Left lobe of liver (tissue), 2 donors: ENCODE measurements at places on chromosomes 11 and 22. TPM values are rescaled to one million over a fixed set of nuclear protein-coding genes. Genes with fewer than 3 reads are reported as not detected.

The NRXN2 gene
- total RNA-seq: 0.98 TPM

The OR5B21 gene
- total RNA-seq: not detected

The CDC42BPG gene
- 1.2 TPM for total RNA-seq

The PAMR1 gene
- total RNA-seq: 1.8 TPM

GRCh38 chr22:48096411-48096810 lies 1334.0 kb downstream of the TBC1D22A start:
- DNase-seq: no peak

- no peak for DNase-seq
These were observed 1.8 kb upstream of the OR10A5 start for GRCh38 chr11:6843670-6844069.

DNA sequence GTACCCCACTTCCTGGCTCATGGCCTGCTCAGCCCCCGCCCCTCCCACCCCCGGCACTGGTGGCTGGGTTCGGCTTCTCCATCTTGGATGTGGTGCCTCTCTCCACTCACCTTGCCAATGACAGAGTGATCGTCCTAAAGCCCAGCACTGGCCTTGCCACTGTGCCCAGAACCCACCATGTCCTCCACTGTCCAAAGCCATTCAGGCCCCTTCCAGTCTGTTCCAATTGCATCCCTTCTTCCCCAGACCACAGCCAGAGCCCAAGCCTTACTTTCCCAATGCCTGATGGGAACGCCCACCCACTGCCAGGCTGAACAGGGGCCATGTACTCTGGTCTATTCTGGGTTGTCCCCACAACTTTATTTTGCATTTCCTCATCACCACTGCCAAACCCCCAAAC lies 625.8 kb upstream of the B3GAT1 start:
- DNase-seq: no peak

DNA sequence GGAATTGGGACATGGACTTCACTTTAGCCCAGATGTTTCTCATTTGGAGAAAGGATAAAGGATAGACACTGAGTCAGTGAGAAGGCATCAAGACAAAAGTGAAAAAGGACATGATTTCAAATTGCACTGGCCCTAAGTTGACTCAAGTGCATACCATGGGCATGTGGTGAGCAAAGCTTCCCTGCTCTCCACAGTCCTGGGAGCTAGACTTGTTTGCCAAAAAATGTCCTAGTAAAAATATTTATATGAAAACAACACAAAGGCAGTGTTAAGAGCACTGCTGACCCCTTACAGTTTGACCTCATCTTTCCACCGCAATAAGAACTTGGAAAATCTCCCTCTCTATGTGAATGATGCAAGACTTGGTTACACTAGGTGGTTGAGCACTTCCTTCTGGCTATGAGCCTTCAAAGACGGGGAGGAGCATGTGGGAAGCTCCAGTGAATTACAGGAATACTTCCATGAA lies 46.5 kb upstream of the FIBIN start:
- DNase-seq: no peak

GRCh38 chr11:132853886-132854285 lies 678.4 kb downstream of the OPCML start:
- no peak for DNase-seq

DNA sequence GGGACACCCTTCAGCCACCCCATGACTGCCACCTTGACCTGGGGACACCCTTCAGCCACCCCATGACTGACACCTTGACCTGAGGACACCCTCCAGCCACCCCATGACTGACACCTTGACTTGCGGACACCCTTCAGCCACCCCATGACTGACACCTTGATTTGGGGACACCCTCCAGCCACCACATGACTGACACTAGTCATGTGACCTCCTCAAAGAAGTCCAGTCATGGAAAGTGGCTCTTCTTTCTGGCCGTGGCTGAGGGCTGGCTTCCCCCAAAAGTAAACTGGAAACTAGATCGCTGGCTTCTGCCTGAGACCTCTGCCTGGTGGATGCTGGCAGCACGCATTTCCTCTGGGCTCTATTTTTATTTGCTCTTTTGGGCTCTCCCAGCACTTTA lies 28.4 kb downstream of the ARFGAP2 start:
- no peak for DNase-seq

DNA sequence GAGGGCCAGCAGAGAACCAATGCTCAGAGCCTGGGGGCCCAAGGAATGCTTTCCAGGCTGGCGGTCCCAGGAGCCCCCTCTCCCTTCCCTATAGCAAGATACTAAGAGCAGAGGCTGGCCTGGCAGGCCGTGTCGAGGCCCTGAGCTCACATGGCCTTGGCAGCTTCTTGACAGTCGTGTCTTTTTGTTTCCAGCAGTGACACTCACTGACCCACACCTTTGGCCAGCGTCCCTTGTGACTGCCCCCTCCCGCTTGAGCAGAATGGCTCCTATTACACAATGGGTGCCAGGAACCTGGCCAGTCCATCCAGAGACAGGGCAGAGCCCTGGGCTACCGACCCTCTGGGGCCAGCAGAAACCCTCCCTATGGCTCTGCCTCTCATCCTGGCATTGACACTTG lies 6.4 kb upstream of the CCND1 start:
- peak; percentile 88 for DNase-seq

GRCh38 chr11:88404932-88405710 lies 67.6 kb upstream of the CTSC start:
- no peak for DNase-seq

- DNase-seq: no peak
These were observed 103.4 kb downstream of the PHF21B start for GRCh38 chr22:44906248-44906936.

DNA sequence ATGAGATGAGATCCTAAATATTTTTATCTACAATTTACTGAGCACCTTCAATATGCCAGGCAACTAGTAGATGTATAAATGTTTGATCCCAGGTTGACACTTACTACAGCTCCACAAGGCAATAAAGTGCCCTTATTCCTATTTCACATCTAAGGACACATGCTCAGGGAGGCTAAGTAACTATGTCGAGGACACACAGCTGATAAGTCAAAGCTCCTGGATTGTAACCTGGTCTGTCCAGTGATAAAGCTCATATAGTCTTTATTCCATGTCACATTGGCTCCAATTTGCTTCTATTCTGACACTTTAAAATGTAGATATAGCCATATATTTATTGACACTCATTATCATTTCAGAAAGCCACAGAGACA lies 93.8 kb upstream of the BMAL1 start:
- DNase-seq: no peak

- DNase-seq: no peak
These were observed 56.4 kb downstream of the IGLL1 start for GRCh38 chr22:23523713-23524112.

GRCh38 chr11:13924801-13925327 lies 37.7 kb upstream of the SPON1 start:
- no peak for DNase-seq
